ENCODE measurements at places on chromosomes 5 and 9.

DNA sequence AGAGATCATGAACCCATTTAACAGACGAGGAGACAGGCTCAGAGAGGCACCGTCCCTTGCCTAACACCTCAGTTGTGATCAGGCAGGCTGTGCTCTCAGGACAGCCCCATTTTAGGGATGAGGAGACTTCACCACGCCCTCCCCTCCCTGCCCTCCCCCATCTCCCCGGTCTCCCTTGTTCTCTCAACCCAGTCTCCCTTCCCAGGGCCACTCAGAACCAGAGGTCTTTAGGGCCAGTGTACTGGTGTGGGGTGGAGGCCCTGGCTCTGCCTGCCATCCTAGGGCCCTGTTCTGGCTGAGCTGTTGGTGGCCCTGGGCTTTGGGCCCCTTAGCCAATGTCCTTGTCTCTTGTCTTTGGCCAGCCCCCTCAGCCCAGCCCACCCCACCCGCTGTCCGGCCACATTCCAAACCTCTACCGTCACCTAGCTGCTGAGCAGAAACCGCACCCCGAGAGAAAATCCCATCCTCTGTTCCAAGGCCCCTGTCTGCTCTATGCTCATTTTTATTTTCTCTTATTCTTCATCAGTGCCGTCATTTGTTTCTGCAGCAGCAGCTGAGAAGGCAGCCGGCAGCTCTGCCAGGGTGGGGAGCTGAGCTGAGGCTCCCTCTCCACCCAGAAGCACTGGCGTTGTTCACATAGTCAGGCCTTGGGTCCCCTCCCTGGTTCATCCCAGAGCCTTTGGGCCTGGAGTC is 33.9 kb downstream of the OLFML2A start:
- DNase-seq: no peak

DNA sequence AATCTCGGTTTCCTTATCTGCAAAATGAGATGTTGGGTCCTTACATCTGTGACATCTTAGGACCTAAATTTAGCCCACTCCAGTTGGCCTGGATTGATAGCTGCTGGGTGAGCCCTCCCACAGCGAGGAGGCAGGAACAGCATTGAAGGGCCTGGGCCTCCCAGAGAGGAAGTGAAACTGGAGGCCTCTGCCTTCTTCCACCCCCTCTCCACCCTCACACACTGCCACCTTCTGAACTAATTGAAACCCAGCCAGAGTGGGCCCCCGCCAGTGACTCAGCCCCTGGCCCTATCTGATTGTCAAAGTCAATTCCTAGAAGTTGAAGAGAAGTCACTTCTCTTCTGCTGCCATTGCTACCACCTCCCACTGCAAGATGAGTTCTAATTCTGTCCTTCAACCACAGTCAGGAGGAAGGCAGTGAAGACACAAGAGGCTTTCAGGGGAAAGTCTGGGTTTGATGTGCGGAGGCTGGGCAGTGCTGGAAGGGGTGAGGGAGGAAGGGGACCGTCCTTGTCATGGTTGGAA is 55.2 kb upstream of the NEK6 start:
- DNase-seq: no peak

GRCh38 chr5:160442824-160443431 is 21.3 kb downstream of the PTTG1 start:
- DNase-seq: no peak

DNA sequence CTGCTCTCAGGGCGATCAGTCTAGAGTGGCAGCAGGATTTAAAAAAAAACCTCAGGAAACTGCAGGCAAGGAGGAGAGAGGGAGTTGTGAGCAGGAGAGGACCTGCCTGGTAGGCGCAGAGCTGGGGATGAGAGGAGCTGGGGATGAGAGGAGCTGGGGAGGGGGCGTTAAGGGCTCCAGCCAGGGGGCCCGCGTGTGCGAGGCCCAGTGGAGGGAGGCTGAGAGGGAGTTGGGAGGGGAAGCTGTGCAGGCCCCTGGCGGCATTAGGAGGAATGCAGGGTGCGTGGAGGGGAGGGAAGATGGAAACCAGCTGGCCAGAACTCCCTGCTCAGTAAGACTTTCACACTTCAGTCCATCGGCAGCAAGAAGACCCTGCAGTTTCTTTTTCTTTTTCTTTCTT is 45.2 kb upstream of the HMCN2 start:
- DNase-seq: no peak

DNA sequence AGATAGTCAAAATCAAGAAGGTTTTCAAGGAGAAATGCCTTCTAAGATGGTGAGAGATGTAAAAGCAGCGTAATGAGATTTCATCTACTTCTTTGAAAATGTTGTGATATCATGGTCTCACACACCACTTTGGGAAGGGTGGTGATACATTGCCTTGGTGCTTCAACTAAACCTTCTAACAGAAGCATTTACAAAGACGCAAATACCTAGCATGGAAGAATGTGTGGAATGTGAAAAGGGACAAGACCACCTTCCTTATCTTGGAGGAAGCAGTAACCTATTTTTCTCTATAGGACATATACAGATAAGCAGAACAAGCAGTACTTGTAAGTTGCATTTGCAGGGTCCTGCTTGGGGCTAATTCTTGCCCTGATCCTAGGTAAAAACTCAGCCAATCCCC is 38.8 kb downstream of the PCA3 start:
- DNase-seq: no peak

GRCh38 chr5:64628901-64629300 is 61.4 kb upstream of the SHISAL2B start:
- no peak for DNase-seq

- no peak for DNase-seq
Measured at GRCh38 chr5:141657404-141657803, 6.2 kb upstream of the FCHSD1 start.

- no peak for DNase-seq
Measured at GRCh38 chr5:604391-604831, 7.7 kb upstream of the CEP72 start.

DNA sequence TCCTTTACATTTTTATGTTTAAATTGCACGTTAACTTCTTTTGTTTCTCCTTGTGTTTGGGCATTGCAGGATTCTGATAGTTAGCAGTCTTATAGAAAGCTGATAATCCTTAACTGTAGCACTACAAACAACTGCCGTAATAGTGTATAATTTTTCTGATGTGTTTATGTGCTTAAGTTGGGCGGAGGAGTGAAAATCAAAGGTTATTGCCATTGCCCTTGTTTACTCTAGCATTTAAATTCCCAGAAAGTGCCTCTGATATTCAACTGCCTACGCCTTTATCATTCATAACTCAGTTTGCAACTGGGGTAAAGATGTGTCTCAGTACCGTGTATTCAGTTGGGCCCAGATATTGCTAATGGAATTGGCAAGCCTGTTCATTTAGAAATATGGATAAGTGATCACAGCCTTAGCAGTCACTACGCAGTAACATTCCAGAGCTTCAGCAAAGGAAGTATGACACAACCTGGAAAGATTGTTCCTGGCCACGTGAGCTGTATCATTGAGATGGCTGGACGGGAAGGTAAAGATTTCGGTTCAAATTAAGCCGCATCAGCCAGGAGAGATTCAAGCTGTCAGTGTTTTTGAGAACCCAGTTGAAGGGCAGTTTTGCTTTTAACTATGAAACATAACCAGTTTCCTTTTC is 28.1 kb upstream of the LRRTM2 start:
- no peak for DNase-seq

DNA sequence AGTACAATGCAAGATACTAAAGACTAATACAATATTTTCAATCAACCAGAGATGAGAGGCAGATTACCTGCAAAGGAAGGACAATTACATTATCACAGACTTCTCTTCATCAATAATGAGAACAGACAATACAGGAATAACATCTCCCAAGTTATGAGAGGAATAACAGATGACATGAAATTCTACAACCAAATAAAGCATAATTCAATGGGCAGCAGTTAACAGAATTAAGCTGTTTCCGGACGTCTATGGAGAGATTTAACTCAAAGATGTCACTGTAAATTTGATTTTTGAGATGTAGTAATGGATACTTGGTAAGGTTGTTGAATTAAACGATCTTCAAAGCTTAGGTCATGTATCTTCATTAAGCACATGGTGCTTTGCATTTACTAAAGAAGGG is 19.8 kb upstream of the PARP8 start:
- no peak for DNase-seq

- DNase-seq: no peak
Measured at GRCh38 chr9:112044186-112044585, 130.9 kb downstream of the SUSD1 start.

GRCh38 chr5:73918791-73919221 is 292.8 kb downstream of the ARHGEF28 start:
- no peak for DNase-seq

- no peak for DNase-seq
Measured at GRCh38 chr5:42612750-42613366, 143.8 kb upstream of the CCDC152 start.

- peak; percentile 78 for DNase-seq
Measured at GRCh38 chr9:122991370-122991830, 42.1 kb upstream of the GPR21 start.

DNA sequence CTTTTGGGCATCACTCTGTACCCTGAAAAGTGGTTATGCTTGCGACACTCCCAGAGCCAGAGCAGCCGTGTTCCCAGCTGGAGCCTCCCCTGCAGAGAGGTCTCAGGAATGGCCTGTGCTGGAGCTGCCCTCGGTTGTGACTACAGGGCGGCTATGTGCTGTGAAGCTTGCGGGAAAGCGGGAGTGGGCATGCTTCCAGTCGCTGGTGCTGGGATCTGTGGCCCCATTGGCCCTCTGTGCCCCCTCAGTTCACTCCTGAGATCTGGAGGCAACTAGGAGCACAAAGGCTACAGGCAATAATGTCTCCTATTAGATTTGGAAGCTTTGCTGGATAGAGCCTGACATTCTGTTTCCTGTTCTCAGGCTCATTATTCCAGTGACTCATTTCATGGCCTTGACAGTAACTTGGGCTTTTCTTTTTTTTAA is 56.9 kb downstream of the GPR107 start:
- no peak for DNase-seq

DNA sequence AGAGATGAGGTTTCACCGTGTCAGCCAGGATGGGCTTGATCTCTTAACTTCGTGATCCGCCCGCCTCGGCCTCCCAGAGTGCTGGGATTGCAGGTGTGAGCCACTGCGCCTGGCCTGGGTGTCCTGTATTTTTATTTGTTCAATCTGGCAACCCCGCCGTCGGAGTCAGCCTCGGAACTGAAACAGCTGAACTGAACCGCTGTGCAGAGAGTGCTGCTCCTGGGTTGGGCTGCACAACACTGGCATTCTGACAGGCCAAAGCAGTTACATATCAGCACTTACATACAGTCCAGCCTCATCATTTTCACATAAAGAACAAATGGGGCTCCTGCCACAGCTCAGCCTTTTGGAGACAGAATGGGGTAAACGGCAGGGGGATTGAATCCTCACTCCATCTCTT is 185.6 kb downstream of the C9orf50 start:
- no peak for DNase-seq

DNA sequence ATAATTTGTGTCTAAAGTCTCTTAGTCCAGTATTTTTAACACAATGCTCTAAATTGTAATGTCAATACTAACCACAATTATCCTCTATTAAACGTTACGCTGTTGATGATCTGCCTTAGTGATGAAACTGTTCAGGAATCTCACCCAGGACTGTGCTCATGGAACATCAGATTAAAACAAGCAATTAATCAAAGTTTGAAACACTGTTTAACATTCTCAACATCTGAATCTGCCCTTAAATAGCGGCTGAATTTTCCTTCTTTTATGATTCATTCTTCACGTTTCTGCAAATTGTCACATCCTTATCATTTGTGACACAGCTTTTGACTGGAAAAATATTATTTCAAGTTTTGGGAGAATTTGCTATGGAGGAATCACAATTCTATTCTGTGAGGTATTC is 113.8 kb downstream of the MARCHF11 start:
- DNase-seq: no peak

- no peak for DNase-seq
Measured at GRCh38 chr5:149260761-149261160, 10.9 kb upstream of the AFAP1L1 start.

DNA sequence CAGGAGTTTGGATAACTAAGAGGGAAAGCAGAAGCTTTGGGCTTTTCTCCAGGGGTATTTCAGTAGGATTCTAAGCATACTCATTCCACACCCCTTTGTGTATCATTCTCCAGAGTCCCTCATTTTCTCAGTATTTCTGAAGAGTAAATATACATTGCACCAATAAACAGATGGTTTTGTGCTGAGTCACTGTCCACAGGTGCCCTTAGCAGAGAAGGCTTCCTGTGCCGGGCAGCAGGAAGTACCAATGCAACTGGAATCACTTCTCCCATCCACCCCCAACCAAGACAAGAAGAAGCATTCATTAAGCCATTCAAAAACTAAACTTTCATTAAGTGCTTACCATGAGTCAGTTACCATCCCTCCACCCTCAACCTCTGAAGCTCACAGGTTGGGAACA is 3.6 kb upstream of the CCNJL start:
- DNase-seq: no peak

GRCh38 chr9:109771796-109772531 is 8.0 kb upstream of the PALM2AKAP2 start:
- no peak for DNase-seq

DNA sequence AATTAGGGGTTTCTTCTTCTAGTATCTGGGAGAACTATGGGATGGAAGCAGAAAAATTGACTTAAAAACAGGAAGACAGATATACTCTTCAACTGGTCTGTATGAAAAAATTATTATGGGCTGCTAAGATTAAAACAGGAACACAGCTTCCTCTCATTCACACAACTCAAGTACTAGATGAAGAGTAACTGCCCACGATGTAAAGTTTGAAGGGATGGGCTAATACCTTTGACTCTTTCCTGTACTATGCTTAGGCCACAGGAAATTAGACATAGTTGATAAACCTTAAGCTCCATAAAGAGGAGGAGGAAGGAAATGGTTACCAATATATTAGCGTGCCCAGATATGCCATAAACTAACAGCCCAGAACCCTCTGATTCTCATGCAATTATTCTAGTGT is 88.6 kb downstream of the ANKRD31 start:
- no peak for DNase-seq

GRCh38 chr9:99093492-99093791 is 11.5 kb upstream of the TGFBR1 start:
- DNase-seq: no peak

- no peak for DNase-seq
Measured at GRCh38 chr5:18495157-18495556, 860.9 kb downstream of the TAF11L14 start.

DNA sequence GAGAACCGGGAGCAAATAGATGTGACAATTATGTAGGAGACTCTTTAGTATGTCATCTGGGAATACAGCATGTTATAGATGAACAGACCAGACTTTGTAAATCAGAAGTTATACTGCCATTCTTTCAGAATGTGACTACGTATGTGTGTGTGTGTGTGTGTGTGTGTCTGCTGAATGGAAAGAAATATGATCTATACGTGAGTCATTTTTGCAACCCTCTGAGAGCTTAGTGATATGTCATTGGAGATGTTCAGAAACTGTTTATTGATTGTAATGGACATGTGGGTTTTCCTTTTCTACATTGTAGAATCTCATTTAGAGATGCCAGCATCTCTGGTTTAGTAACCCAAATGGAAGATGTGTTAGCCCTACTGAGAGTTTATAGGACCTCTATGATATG is 731.5 kb downstream of the TLE1 start:
- DNase-seq: no peak
